ENCODE measurements at places on chromosomes 3 and 15.

GRCh38 chr3:14248849-14249523, 70.4 kb downstream of the LSM3 start:
- no peak for DNase-seq

DNA sequence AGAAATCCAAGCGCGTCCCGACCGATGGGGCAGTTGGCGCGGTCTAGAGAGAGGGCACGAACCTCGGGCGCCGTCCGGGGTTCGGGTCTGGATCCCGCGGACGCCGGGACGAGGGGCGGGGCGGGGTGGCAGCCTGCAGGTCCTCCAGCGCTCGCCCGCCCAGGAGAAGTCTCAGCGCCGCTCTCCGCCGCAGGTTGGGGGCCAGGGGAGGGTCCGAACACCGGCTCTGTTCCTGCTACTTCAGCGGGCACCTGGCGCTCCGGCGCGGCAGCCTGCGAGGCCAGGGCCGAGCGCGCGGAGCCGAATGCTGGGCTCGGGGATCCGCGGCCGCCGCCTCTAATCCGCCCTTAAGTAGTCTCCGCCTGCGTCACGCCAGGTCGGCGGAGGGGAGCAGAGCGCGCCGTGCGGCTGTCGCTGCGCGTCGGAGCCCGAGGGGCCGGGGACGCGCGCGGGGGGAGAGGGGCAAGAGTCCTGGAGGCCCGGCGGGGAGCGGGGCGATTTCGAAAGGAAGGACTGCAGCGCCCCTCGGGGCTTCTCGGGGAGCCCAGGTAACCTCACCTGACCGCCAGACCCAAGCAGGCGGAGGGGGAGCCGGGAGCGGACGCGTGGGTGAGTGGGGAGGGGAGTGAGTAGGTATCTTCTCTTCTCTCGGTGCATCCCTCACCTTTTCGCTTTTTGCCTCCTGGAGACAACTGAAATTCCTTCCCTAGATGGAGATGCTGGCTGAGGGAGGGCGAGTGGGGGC, at the start of gene GJD2:
Gene GJD2 (minus strand): TSS at position 325 of the 745 bp plus-strand sequence. CDS start 510 bp downstream, outside the sequence.
- DNase-seq: no peak

DNA sequence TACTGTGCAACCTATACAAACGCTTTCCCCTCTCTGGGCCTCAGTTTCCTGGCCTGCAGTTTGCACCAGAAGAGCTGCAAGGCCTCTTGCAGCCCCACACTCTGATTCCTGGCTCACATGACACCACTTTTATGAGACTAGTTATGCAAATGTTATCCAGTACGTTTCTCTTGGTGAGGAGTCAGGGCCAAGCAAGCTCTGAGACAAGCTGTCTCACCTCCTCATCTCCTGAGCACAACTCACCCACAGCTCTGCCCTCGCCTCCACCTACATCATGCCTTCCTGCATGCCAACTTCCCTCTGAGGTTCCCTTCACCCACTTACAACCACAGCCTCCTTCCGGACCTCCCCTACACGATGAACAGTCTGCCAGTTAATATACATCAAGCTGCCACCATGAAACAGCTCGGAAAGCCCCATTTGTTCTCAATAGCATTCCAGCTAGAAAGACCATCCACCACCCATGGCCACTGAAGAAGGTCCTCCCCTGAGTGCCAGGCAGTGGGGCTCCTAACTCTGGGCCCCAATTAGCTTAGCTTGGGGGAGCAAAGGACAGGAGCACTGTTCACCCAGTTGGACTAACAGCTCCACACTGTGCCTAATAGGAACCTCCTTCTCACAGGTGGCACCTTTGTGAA, 25.0 kb downstream of the CRYGS start:
- DNase-seq: no peak

GRCh38 chr3:120559242-120560061, 36.7 kb upstream of the NDUFB4 start:
- no peak for DNase-seq

GRCh38 chr15:34883633-34884032, 85.9 kb downstream of the AQR start:
- DNase-seq: no peak

DNA sequence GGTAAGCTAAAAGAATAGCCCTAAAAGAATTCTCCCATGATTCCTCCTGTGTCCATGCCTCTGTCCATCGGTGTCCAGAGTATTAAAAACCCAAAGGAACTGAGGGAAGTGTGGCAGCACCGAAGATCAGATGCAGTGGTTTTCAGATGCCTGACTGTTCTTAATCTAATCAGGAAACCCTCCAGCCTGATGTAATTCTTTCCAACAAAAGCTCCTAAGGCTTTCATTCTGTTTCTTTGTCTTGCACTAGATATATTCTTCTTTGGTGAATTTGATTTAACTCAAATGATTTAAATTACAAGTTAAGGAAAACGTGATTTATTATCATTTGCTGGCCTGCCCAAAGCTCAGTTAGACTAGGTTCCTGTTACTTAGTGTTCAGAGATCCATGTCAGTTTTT, 71.2 kb downstream of the ARHGAP31 start:
- no peak for DNase-seq

GRCh38 chr3:25870452-25870851, 80.6 kb downstream of the OXSM start:
- no peak for DNase-seq

Data from activated CD4-positive, CD25-positive, alpha-beta regulatory T cell (primary cell).